ENCODE measurements at places on chromosomes 2 and 18. TPM values are rescaled to one million over a fixed set of nuclear protein-coding genes. Genes with fewer than 3 reads are reported as not detected.

The C1QL2 gene
- not detected for total RNA-seq

The PMAIP1 gene
- 1.0 TPM for total RNA-seq

The IL36A gene
- total RNA-seq = not detected

DNA sequence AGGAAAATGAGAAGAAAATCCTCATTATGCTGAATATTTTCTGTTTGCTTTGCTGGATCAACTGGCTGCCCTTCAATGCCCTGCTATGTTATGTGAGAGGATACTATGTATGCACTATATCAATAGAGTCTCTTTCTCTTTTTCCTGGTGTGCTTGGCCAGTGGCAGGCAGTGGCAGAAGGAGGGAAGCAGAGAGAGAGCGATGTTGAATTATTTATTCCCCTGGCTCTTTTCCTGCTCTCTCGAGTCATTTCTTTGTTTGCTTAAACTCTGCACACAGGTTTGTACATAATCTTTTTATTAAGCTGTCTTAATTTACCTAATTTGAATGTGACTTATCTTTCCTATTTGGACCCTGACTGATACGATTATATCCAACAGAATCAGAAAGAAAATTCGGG lies 1727.3 kb downstream of the SUCLG1 start:
- no peak for DNase-seq
- no peaks in the 10 kb centered on the region for H3K36me3 ChIP-seq
- H3K27ac ChIP-seq = no peak overlapping the region
- no peaks in the 10 kb centered on the region for H3K4me1 ChIP-seq
- no peaks in the 10 kb centered on the region for H3K27me3 ChIP-seq
- H3K4me3 ChIP-seq = no peak overlapping the region

- no peak overlapping the region for H3K27ac ChIP-seq
- DNase-seq = peak; percentile 44
- no peaks in the 10 kb centered on the region for H3K36me3 ChIP-seq
- no peaks in the 10 kb centered on the region for H3K27me3 ChIP-seq
Observed at GRCh38 chr2:214713080-214713830, 96.2 kb downstream of the BARD1 start.

GRCh38 chr2:190280565-190281350 lies 38.9 kb downstream of the HIBCH start:
- DNase-seq = no peak
- H3K36me3 ChIP-seq = no peaks in the 10 kb centered on the region
- H3K4me3 ChIP-seq = no peak overlapping the region
- no peaks in the 10 kb centered on the region for H3K27me3 ChIP-seq
- H3K27ac ChIP-seq = no peak overlapping the region

DNA sequence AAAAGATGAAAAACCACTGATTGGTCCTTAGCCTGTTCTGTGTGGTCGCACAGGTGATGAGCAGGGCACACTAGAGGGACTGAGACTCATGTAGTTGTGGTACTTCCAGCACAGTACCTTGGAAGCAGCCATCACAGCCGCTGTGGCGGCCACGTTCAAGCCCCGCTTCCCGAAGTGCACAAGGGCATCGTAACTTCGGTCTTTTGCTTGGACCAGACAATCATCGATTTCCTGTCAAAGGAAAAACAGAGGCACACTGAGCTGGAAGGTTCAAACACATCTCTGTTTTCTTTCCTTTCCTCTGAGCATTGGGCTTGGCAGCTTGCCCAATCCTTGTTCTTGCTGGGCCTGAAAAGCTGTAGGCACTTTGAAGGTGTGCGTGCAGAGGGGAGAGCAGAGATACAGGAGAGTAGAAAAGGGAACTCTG lies 52.6 kb downstream of the MRPL35 start:
- peaks cover 8% of the 10 kb centered on the region for H3K4me1 ChIP-seq
- no peak overlapping the region for H3K27ac ChIP-seq
- H3K27me3 ChIP-seq = no peaks in the 10 kb centered on the region
- no peaks in the 10 kb centered on the region for H3K36me3 ChIP-seq
- no peak overlapping the region for H3K4me3 ChIP-seq

GRCh38 chr2:199439542-199439941 lies 18.2 kb downstream of the SATB2 start:
- H3K36me3 ChIP-seq = no peaks in the 10 kb centered on the region
- H3K27ac ChIP-seq = no peak overlapping the region
- no peaks in the 10 kb centered on the region for H3K4me1 ChIP-seq
- H3K27me3 ChIP-seq = no peaks in the 10 kb centered on the region
- no peak for DNase-seq

Data from body of pancreas (tissue), 4 donors.